Sigmoid colon (tissue), 7 donors: ENCODE measurements at places on chromosomes 2 and 18.
A peak's percentile ranks its signal among the peaks of the same experiment; 100 is the strongest.

DNA sequence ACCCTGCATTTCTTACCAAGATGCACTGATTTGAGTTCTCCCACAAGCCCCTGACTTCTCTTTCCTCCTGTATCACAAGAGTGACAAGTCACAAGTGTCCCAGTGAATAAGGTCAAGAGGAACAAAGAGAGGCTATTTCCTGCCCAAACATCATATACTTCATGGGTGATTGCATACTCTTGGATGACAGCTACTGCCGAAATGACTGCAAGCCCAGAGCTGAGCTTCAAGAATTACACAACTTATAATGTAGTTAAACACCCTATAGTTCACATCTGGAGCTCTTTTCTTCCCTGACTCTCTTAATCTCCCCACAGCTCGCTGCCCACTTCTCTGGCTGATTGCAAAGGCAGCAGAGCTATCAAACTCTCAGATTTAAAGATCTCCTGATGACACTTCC, 289.7 kb upstream of the PARD3B start:
- no peak for DNase-seq

- DNase-seq: no peak
Observed at GRCh38 chr18:36176177-36176584, 11.1 kb upstream of the MOCOS start.

DNA sequence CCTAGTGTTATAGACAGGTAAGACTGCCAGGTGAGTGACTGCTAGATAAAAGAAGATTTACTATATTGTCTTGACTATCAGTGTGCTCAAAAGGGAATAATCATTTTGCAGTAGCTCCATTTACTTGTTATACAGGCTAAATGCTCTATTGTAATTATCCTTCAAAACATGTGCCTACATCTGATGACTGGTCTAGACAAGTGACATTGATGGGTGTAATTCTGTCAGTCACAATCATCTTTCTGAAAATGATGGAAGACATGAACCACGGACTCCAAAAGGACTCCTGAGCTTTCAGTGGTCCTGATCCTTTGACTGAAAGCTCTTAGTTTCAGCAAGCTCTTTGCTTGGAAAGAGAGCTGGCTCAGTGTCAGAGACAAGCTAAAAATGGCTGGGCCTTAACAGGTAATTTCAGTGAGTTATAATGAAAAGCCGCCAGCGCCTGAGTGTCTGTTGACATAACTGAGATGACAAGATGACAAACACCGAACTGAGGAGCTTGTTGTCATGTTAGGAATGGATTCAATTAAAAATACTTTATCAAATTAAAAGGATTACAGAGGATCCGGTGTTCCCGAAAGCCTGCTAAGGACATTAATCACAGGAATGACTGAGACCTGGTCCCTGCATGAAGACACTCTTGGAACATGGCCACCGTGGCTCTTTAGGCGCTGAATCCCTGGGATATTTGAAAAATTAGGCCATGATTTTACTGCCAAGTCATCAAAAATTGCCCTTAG, 141.7 kb downstream of the CMPK2 start:
- DNase-seq: no peak

- DNase-seq: no peak
Observed at GRCh38 chr2:21803550-21803949, 679.8 kb downstream of the TDRD15 start.

DNA sequence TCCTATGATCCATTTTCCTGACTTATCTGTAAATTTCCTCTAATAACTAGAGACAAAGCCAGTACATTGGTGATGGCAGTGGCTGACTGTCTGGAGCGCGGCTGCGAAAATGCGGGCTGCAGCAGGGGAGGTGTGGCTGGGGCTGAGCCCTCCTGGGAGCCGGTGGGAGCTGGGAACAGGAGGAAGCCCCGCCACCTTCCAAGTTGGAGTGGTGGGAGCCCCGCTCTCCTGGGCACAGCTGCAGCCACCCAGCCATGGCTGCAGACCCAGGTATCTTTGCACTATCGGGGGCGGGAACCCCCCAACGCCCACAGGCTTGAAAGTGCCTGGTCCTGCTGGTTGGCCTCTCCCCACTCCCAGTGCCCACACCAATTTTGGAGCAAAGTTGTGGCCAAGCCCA, 633.0 kb upstream of the TMEFF2 start:
- no peak for DNase-seq

- DNase-seq: peak; percentile 32
Observed at GRCh38 chr2:236865052-236865451, 220.6 kb upstream of the COPS8 start.

DNA sequence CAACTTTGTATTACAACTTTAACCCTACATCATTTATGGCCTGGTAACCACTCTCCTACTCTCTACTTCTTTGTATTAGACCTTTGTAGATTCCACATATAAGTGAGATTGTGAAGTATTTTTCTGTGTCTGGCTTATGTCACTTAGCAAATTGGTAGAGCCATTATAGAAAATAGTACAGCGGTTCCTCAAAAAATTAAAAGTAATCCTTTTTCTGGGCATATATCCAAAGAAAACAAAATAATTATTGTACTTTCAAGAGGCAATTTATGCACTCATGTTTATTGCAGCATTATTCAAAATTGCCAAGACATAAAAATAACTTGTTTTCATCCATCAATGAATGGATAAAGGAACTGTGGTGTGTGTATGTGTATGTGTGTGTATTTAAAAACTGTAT, 537.5 kb upstream of the FSIP2 start:
- no peak for DNase-seq

DNA sequence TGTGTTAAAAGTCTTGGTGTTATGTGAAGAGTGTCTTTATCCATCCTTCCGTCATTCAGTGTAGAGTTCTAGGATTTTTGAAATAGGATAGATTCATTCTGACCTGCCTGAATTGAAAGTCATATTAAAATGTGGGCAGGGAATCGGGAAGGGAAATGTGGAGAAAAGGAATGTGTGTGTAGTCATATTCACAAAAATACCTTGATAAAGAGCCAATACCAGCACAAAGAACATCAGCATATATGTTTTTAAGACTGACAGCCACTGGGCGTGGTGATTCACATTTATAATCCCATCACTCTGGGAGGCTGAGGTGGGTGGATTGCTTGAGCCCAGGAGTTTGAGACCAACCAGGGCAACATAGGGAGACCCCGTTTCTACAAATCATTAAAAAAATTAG, 188.1 kb downstream of the CAMKMT start:
- no peak for DNase-seq

GRCh38 chr2:213148572-213149261, 2.7 kb downstream of the IKZF2 start:
- no peak for DNase-seq

DNA sequence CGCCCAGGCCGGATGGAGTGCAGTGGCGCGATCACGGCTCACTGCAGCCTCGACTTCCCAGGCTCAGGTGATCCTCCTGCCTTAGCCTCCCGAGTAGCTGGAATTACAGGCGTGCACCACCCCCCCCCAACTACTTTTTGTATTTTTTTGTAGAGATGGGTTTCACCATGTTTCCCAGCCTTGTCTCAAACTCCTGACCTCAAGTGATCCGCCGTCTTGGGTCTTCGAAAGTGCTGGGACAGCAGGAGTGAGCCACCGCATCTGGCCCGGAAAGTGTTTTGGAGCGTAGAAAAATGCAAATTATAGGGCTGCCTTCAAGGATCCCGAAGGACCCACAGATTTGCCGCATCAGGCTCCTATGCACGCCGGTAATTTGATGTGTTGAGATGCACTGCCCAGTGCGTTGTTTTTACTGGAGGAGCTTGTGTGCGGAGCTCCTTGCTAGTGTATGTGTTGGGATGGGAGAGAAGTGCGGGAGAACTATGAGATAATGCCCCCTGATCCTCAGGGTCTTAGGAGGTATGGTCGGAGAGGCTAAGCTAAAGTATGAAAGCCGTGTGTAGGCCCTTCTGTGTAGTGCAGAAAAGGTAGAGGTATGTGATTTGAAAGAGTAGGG, 1.2 kb upstream of the CLASP1 start:
- no peak for DNase-seq

GRCh38 chr2:12718711-12719399, 2.1 kb downstream of the TRIB2 start:
- no peak for DNase-seq
